Muscle of leg (tissue), 16 donors: ENCODE measurements at places on chromosomes 5 and 9.
A peak's percentile ranks its signal among the peaks of the same experiment; 100 is the strongest.

DNA sequence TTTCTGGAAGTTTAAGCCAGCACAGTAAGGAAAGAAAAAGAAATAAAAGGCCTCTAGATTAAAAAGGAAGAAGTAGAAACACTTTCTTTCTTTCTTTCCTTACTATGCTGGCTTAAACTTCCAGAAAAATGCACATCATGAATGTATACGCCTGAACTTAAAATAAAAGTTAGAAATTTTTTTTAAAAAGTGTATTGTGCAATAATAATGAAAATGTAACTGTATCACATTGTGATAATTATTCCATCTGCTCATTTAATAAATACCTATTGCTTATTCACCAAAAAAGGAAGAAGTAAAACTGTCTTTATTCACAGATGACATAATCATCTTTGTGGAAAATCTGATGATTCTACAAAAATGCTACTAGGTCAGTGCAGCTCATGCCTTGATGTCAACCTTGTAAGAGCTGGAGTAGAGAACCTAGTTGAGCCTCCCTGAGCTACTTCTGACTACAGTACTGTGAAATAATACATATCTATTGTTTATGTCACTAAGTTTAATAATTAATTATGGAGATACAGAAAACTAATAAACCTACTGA is 49.4 kb downstream of the MCTP1 start:
- DNase-seq: no peak

DNA sequence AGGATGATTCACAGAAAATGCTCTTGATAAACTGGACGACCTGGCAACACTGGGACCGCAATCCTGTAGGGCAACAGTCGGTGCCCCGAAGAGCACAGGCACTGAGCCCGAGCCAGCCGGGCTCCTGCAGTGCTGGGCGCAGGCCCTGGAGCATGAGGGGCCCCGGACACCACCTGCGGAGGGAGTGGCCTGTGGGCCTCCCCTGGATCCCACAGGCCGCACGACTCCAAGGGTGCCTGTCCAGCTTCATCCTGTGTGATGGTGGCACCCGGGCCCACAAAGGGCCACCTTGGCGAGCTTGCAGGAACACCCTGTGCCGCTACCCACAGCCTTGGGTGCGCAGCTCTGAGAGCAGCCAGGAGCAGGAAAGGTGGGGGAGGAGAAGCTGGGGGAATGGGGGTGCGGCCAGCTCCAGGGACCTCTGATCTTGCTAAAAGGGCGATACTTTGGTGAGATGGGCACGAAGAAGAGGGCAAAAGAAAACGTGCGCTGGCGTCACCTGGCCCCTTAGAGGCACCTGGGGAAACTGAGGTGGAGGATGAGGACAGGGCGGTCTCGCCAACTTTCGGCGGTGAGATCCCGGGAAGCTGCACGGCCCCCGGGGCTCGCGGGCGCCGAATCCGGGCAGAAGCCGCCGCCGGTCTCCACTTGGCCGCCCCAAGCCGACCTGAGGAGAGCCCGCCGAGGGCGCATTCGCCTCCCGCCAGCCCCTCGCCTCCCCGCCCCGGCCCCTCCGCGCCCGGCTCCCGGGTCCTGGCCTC is 722 bp downstream of the TBC1D9B start:
- DNase-seq: peak; percentile 25

- no peak for DNase-seq
These were observed 59.1 kb downstream of the SECISBP2 start for GRCh38 chr9:89377411-89377810.

DNA sequence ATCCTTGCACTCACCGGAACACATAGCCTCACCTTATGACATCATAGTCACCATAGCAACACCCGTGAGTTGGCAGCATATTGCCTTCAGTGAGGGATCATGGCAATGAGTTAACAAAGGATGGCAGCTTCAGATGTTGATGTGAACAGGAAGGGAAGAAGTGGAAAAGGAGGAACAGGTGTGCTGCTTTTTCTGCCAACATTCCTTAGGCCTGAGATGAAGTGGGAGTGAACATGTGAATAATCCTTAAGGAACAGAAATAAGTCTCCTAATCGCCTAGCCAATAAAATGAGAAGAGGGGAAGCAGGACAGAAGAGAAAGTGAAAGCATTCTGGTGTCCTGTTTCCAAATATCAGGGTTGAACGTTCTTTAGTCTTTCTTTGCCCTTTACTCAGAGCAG is 360.0 kb downstream of the BRINP1 start:
- DNase-seq: peak; percentile 40

- no peak for DNase-seq
These were observed 7.4 kb upstream of the ADAMTS6 start for GRCh38 chr5:65489119-65489518.

DNA sequence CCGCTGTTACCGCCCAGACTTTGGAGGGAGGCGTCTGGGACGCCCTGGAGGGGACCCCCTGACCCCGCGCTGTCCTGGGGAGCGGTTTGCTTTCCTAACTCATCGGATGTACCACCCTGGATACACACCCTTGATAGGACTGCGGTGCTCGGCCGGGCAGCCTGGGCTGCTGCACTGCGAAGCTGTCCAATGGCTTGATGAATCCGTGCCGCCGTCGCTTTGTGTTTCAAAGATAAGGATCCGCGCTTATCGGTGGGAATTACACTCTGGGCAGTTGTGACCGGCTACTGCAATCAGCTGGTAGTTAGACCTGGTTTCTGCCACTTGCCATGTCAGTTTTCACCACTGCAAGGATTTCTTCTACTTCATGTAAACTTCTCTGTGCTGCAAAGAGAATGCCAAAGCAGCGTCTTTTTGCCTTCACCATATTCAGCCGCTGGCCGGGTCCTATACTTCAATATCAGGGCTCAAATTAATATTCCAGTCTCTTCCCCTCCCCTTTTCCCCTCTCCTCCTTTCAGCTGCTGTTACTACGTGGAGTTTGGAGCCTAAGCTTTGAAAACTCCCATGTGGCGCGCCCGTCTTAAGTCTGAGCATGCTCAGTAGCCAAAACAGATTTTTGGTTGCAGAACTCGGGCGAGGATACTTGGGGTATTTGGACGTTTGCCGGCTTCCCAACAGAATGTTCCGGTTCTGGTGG is 727 bp downstream of the SMAD5 start:
- peak; percentile 90 for DNase-seq

DNA sequence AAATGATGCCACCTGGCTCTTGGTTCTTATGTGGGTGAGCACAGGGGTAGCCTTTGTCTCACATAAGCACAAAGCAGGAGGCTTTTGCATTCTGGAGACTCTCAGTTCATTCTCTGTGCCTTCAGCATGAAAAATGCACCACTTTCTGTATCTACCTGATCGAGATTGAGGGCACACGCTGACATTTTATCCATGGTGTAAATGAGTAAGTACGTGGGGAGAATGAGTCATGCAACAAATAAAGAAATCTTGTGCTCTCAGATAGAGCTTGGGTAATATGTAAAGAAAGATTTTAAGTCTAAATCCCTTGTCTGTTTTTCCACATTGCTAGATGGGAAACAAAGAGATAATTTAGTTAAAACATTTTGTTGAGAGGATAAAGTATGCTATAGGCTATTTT is 607.2 kb upstream of the WWC1 start:
- DNase-seq: no peak

DNA sequence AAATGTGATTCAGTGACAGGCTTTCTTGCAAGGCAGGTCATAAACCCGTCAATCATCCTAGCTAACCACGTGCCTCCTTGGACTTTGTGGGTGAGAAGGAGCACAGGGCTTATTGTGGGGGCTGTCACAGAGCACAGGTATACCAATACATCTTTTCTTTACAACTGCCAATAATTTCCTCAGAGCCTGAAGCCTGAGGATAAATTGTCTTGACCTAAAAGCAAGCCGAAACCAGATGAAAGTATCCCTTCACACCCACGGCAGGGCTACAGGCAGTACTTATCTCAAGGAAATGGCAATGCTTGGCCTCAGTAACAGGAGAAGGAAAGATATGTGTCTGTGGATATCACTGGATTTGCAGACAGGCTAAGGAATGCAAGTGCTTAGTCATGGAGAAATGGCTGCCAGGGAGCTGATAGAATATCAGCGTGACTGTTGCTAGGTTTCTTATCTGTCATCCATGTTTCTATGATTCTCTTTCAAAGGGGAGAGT is 90.3 kb upstream of the ZNF366 start:
- DNase-seq: peak; percentile 63

DNA sequence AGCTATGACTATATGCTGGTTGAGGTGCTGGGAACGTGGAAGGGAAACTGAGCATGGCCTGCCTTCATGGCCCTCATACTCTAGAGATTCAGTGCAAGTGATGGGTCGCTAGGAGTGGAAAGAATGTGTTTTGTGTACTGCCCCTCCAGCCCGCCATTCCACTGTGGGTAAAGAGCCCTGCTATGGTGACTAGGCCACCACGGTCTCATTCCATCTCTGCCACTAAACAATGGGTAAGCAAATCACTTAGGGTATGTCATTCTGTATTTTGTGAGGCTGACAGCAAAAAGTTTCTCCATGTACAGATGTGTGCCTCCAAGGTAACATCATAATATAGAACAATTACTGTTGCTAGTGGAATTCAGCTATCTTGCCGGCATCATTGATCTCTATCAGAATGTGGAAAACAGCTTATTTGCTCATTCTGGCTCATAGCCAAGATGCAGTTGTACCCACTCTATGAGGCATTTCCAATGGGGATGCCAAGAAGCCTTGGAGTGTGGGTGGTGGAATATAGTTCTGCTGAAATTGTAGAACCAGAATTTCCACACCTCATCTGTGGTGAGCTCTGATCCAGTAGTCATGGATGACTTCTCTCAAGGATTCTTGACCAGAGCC is 12.5 kb downstream of the SMARCA2 start:
- no peak for DNase-seq

DNA sequence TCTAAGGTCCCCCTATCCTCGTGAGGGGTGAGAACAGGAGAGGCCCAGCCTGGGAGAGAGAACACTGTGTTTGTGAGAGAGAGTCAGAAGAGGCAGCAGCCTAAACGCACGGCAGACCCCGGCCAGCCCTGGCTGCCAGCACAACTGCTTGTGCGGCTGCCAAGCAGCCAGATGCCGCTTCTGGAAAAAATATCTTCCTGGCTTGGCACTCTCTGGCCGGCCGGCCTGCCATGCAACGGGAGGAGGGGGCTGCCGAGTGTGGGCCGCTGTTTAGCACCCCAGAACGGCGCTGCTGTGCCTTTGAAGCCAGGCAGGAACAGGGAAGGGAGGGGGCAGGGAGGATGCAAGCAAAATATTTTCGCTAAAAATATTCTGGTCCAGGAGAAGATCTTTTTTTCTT is 105.0 kb downstream of the FGF18 start:
- DNase-seq: peak; percentile 84

GRCh38 chr9:134809292-134809691 is 71.3 kb upstream of the FCN2 start:
- DNase-seq: no peak

GRCh38 chr5:177412603-177413233 is 3.4 kb upstream of the F12 start:
- DNase-seq: no peak
